ENCODE measurements at places on chromosomes 7 and 10.
A peak's percentile ranks its signal among the peaks of the same experiment; 100 is the strongest.

- no peak for DNase-seq
These were observed 27.4 kb upstream of the GNAI1 start for GRCh38 chr7:80107278-80107677.

DNA sequence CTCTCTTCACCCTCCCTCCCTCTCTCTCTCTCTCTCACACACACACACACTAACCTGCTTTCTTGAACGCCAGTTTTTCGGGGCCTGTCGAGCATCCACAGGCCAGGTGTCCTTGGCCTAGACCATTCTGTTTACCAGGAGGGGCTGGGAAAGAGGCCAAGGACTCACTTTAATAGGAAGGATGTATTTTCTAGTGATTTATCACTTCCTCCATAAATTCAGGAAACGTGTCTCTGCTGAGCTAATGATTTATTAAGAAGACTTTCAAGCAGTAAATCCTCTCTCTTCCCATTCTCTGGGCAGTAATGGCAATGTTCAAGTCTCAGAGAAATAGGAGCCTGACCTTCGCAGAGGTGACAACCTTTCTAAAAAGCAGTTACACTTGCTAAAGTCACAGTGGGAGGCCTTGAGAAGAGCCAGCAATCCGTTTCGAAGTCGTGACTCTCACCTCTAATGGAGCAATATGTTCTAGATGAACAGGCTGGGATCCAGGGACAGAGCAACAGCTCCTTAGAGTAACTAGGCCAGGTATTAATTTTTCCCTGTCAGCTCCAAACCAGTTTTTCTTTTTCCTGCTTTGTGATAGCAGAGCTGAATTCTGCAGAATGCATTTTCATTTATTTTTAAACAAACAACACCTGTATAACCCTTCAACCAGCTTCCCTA, 1357.5 kb upstream of the SORCS1 start:
- DNase-seq = no peak

DNA sequence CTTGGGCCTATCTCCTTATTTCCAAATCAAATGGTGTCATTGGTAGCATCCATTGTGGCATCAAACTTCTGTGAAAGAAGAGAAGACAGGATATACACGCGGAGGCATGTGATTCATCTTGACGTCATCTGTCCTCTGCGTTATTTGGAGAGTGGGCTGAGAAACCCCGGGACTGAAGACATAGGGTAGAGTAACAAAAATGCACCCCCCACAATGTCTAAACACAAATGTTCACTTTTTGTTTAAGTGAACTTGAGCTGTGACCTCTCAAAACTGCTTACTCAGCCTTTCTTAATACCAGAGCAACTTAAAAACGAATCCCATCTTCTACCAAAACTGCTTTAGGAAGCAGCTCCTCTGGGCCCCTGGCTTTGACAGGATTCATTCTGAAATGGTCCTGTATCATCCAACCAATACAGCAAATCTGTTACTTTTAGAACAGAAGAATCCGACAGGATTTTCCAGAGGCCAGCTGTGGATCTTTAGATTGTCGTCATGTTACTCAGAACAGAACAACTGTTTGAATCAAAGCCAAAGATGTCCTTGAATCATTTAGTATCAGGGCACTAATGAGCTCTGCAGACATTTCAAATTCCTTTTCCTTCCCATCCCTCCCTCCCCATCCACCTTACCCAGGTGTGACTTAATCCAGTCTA, 438.1 kb downstream of the SUGCT start:
- no peak for DNase-seq

DNA sequence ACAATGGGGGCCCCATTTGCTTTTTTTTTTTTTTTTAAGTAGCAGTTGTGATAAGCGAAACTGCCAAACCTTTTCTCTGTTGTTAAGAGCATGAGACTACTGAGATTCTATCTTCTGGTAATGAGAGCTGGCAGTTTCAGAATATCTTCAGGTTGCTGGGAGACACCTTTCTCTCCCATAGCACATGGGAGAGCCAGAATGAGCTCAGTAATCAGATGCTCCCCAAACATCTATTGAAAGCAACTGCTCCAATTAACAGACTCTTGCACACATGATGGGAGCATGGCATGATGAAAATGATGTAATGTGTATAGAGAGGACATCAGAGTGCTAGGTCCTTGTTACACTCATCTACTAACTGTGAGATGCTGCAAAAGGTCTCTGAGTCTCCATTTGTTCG, 18.8 kb downstream of the MYO3A start:
- DNase-seq = no peak

- no peak for DNase-seq
These were observed 11.6 kb downstream of the RPS24 start for GRCh38 chr10:78045237-78045636.

GRCh38 chr10:18607503-18608378, 43.6 kb downstream of the NSUN6 start:
- no peak for DNase-seq

DNA sequence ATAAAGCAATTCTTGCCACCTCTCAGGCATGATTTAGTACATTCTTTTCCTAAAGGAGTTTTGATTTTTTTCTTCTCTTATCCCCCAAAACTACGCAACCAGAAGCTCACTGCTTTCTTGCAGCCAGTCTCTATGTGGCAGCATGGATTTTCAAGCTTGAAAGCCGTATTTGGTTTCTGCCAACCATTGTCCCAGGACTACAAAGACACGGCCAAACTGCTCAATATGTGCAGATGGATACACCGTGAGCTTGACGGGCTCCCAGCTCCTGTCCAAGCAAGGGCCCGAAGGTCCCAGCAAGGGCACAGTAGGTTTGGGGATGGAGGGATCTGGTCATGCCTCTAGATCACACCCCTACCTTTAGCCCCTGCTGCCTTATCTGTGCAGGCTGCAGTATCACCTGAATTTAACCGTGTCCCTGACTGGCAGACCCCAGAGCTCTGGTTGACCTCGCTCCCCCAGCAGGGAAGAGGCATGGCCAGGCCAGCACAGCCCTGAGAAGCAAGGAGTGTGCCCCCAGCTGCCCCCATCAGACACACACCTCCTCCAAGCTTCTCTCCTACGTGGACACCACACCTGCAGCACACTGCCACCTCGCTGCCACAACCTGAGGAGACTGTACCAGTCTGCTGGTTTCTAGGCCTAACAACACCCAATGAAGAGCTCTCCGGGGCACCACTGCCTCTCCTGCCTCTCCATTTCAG, 86.8 kb downstream of the COBL start:
- no peak for DNase-seq

- no peak for DNase-seq
These were observed 159.5 kb upstream of the HGF start for GRCh38 chr7:81929386-81929785.

DNA sequence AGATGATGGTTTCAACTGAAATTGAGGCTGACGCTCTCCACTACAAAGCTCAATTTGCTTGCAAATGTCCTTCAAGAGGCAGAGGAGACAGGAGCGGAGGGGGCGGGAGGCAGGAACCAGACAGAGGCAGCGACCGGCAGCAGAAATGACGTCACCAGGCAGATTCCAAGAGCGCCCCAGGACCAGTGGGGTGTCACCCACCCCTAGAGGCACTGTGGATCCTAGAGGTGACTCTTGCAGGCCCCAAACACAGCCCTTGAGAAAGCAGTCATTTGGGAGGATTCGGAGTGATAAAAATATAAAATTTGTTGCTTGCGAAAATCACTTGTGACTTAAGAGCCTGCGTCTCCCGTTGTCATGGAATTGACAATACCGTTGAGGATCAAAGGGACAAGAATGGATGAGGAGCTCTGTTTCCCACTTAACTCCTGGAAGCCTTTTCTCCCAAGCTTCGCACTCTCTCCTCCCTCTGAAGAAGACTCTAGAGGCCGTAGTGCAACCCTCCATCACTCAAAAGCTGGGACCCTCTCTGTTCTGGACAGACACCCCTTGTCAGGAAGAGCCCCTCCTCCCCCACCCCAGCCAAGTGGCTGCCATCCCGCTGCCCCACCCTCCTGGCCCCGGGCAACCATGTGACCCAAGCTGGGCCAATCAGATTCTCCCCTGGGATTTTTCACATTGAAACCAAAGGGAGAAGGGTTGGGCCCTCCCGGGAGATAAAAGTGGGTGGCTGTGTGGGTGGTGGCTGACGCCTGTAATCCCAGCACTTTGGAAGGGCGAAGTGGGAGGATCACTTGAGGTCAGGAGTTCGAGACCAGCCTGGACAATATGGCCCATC, 16.3 kb upstream of the SLC29A4 start:
- DNase-seq = no peak

DNA sequence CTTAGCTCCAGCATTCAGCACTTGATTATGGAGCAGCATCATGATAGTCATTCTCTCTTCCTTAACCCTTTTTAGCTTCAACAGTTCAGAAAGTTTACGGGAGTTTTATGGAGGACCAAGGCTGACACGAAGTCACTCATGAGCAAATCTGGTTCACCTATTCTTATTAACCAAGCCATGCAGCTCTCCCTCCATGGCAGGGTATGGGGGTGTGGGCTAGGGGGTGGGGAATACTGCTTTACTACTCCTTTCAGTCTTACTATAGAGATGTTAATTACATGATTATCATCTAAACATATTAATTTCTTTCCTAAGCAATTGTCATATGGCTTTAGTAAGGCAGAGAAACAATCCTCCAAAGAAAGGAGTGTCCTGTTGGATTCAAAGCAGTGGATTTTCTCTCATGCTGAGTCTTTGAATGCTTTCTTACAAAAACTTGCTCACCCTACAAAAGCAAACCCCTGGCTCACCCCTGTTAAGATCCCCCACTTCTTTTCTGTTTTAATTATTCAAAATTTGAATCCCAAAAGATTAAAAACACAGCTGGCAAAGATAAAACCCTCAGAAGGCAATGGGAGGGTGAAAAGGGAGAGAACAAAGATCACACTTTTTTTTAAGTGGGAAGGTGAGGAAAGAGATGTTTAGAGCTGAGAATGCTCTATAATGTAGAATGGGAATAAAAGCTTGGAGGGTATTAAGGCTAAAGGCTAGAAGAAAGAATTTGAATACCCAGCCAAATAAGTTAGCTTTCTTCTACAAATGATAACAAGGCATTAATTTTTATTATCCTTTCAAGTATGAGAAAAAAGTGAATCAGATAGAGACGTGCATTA, 46.4 kb upstream of the SEMA3E start:
- no peak for DNase-seq

DNA sequence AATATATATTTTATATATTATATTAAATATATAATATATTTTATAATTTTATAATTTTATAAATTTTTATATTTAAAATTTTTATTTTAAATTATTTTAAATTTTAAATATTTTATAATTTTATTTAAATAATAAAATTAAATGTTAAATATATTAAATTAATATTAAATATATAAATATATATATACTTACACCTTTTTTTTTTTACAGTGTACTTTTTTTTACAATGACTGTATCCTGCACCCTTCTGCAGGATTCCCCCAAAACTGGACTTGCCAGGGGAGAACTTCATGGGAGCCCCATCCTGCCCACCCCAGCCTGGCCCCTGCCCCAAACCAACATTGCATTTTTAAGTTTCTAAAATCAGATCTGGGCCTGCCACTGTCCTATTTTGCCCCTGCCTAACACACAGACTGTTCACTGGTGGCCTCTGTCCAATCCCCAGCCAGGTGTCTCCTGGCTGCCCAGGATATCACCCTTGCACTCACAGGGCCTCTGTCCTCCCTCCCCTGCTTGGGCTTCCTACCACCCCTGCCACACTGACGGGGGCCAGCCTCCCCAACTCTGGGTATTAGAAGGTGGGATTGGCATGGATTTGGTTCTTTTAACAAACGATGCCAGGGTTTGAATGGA, 138.0 kb downstream of the ADCY1 start:
- DNase-seq = no peak

- DNase-seq = peak; percentile 96
These were observed 1.4 kb downstream of the CLEC5A start for GRCh38 chr7:141945356-141945755.

All from AML-193 (cell line).